ENCODE measurements at places on chromosomes 12 and 14. TPM values are rescaled to one million over a fixed set of nuclear protein-coding genes. Genes with fewer than 3 reads are reported as not detected.

DNA sequence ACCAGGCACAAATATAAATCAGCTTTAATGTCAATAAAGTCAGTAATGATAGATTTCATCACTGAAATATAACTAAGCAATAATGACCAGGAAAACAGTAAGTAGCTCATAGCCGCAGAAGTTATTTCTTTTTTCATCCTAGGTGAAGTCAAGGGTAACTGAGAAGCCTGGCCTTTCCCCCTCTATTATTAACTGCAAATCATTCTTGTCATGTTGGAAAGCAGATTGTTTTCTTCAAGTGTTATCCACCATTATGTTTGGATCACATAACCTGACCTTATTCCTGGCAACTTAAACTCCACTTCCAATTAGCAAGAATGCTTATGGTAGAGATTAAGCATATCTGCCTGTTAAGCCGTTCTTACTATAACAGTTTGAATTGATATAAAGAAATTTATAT is 603.4 kb upstream of the FOXG1 start:
- DNase-seq = no peak

GRCh38 chr12:120698665-120699064 is 11.6 kb upstream of the UNC119B start:
- peak; percentile 68 for DNase-seq

The SERPINA5 gene
- total RNA-seq = 4.1 TPM

The CCDC175 gene
- not detected for total RNA-seq

The SERPINA10 gene
- not detected for total RNA-seq

GRCh38 chr12:53068811-53069585 is 10.2 kb downstream of the SPRYD3 start:
- DNase-seq = no peak

- DNase-seq = no peak
These were observed 7.0 kb downstream of the AREL1 start for GRCh38 chr14:74705613-74706500.
